ENCODE measurements at places on chromosomes 13 and 19. TPM values are rescaled to one million over a fixed set of nuclear protein-coding genes. Genes with fewer than 3 reads are reported as not detected.

The ZNF71 gene
- total RNA-seq: 21.2 TPM

The PSG7 gene
- not detected for total RNA-seq

The ZNF837 gene
- total RNA-seq: 1.2 TPM

The SMIM17 gene
- 117 TPM for total RNA-seq

The RASIP1 gene
- 4.8 TPM for total RNA-seq

The SIGLEC5 gene
- 0.23 TPM for total RNA-seq

The ZNF784 gene
- total RNA-seq: 6.5 TPM

The FEM1A gene
- total RNA-seq: 18.9 TPM

The HCST gene
- total RNA-seq: 0.92 TPM

The TSHZ3 gene
- total RNA-seq: 3.7 TPM

The ZNF429 gene
- 37.6 TPM for total RNA-seq

The COL5A3 gene
- total RNA-seq: 1.2 TPM

The NTF4 gene
- total RNA-seq: not detected

The CEACAM16 gene
- total RNA-seq: not detected

The IGFL2 gene
- 0.92 TPM for total RNA-seq

The KCNJ14 gene
- total RNA-seq: 0.92 TPM

The VWA8 gene
- 47.1 TPM for total RNA-seq

The GNG7 gene
- total RNA-seq: 26.8 TPM

The THAP8 gene
- 4.8 TPM for total RNA-seq

The ADPRHL1 gene
- total RNA-seq: 1.4 TPM

Measured in diencephalon (tissue), 1 donor.